Daoy (cell line): ENCODE measurements at places on chromosomes 7 and 10. TPM values are rescaled to one million over a fixed set of nuclear protein-coding genes. Genes with fewer than 3 reads are reported as not detected.

GNG11 gene
- total RNA-seq, result 14.7 and 21.6 TPM in 2 replicates

IDI2 gene
- total RNA-seq, result not detected in 2 replicates

EGFR gene
- total RNA-seq, result 58.2 and 66.6 TPM in 2 replicates

MYPN gene
- total RNA-seq, result 1.8 and 2.9 TPM in 2 replicates

- DNase-seq, result peak; percentile 28
Measured at GRCh38 chr10:18164093-18164492, 23.9 kb downstream of the CACNB2 start.

- no peak for DNase-seq
Measured at GRCh38 chr10:113732160-113732881, 19.2 kb upstream of the PLEKHS1 start.

DNA sequence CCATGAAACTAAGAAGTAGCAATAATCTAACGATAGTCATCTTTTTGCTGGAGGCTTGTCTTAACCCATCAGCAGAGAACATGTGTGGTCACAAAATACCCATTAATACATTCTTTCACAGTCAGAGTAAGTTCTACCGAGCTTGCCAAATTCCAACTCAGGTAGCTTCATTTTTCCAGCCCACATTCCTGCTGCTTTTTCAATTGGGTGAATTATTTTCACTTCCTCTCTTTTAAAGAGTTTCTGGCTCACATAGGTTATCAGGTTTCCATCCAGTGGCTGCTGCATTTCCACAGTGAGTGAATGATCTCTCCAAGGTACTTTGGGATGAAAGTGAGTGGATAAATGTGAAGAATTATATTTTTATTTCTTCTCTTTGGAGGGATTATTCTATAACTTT lies 233.1 kb downstream of the SEMA3E start:
- peak; percentile 7 for DNase-seq

DNA sequence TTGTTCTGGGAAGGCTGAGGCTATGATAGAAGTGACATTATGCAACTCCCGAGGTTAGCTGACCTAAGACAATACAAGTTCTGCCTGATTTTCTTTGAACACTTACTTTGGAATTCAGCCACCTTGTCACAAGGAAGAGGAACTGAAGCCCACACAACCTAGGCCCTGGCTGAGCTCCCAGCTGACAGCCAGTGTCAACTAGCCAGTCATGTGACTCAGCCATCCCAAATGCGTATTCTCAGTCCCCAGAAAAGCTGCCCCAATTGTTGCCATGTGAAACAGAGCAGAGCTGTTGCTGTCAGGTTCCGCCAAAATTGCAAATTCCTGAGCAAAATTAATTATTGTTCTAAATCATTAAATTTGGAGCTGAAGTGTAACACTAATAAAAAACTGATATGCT lies 1010.0 kb downstream of the XPNPEP1 start:
- no peak for DNase-seq

- DNase-seq, result no peak
Measured at GRCh38 chr10:94316560-94316959, 46.2 kb downstream of the NOC3L start.
